ENCODE measurements at places on chromosomes 1 and 21. TPM values are rescaled to one million over a fixed set of nuclear protein-coding genes. Genes with fewer than 3 reads are reported as not detected.

GRCh38 chr1:37031429-37031828, 2.9 kb downstream of the GRIK3 start:
- DNase-seq = no peak

DNA sequence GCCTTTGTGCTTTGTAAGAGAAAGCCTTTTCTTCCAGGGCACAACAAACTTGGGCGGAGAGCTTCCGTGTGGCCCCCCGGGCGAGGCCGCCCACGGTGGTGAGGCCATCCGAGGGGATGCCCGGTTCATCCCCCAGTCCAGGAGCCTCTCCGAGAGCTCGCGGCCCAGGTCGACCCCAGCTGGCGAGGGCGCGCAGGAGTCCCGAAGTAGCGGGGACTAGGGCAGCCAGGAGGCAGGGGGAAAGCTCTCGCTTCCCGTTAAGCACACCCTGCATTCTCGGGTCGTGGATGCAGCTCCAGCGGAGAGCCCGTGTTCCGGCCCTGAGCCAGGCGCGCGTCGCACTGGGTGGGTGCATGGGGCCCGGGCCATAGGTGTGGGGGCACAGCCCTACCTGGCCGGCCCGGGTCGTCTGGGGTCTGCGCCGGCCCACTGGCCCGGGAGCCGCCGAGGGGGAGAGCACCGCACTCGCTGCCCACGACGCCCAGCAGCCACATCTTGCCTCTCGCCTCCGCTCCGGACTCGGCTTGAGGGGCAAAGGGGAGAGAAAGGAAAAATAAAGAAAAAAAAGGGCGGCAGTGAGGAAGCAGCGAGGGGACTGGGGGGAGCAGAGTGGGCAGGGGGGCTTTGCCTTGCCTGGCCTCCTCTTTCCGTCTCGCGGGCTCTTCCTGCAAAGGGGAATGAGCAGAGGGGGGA, 1.8 kb downstream of the RNF220 start:
- DNase-seq = no peak

DNA sequence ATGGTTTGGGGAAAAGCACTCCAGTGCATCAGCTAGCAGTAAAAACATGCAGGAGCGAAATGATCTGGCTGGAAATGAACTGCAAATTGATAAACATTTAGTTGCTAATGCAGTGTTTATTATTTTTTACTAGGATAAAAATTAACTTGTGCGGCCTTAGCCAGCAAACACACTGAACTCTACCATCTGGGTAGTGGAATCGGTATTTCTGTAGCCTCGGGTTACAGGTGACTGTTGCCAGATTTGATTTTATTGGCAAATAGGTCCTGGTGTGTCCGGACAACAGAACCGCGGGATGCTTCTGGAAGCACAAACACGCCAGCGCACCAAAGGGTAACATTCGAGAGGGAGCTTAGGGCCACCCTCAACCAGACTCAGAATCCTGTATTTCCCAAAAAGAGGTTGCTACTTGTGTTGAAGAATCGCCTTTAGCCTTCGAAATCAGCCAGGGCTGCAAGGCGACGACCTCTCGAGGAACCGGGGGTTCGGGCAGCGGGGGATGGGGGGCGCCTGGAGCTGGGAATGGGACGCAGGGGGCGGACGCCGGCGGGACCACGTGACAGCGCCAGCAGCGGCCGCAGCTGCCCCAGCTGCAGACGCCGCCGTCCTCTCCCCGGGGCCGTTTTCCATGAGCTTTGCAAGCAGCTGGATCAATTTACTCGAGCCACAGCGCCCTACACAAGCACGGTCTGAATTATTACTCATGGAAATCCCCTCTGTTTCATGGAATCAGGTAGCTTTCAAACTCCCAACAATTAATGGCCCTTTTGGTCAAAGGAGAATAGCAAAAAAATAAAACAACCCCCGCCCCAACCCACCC, 158.8 kb downstream of the TOMM20 start:
- no peak for DNase-seq

DNA sequence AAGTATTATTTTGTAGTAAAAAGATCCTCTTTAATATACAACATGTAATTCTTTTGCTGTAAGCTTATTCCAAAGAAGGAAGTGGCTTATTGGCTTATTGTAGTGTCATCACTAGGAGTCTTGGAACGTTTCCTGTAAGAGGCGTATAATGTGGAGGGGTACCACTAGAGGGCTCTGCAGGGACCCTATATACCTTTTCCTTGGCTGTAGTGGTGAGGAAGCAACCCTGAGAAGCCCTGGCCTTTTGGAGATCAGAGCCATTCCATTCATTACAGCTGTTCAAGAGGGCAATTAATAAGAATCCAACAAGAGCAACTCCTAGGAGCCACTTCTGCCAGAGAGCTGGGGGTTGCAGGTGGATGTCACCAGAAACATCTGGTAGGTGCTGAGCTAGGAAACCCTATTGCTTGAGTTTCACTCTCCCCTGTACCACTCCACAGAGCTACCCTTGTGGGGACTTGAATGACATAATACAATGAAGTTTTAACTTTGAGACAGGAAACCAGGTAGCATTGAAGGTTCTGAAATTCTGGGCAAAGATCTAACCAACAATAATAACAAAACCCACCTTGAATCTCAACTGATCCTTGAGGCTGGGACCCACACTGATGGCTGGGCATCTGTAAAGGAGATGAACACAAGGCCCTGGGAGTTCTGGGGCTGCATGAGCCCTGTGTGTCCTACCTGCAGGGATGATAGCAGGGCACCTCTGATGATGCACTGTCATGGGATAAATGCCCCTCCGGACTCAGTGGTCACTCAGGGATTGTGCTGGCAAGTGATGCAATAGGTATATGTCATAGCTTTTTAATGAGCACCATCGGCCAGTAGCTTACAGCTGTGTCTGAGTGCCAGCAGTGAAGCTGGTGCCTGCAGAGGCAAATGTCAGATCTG, 160.2 kb upstream of the COA6 start:
- DNase-seq = peak; percentile 67

GRCh38 chr1:182348961-182349747, 42.4 kb downstream of the GLUL start:
- DNase-seq = no peak

DNA sequence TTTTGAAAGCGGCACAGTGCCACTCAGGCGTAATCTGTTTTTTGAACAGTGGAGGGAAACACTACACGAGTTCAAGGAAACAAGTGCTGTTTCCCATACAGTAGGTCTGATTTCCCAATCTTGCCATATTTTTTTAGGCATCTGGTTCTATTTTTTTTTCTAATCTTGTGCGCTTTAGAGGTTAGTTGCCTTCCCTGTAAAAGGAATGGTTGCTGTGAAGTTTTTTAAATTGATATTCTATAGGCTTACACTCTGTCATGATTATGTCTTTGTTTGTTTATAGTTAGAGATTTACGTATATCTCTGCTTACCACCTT, 1.2 kb downstream of the NASP start:
- no peak for DNase-seq

GRCh38 chr1:221706876-221707582, 34.9 kb downstream of the DUSP10 start:
- DNase-seq = no peak

The TRPM2 gene
- 5.7 TPM for total RNA-seq

- peak; percentile 28 for DNase-seq
These were observed at the start of gene LMOD1 for GRCh38 chr1:201946224-201946908. Gene LMOD1, minus strand, starts transcription at chr1:201946548. Its CDS starts 208 bp downstream, at chr1:201946340.

All from NCI-H460 (cell line).